Stimulated activated CD8-positive, alpha-beta memory T cell treated with anti-CD3 and anti-CD28 coated beads, Interleukin-7, amount 100 ng/mL, for 1 hour (primary cell): ENCODE measurements at places on chromosomes 16 and 17.

DNA sequence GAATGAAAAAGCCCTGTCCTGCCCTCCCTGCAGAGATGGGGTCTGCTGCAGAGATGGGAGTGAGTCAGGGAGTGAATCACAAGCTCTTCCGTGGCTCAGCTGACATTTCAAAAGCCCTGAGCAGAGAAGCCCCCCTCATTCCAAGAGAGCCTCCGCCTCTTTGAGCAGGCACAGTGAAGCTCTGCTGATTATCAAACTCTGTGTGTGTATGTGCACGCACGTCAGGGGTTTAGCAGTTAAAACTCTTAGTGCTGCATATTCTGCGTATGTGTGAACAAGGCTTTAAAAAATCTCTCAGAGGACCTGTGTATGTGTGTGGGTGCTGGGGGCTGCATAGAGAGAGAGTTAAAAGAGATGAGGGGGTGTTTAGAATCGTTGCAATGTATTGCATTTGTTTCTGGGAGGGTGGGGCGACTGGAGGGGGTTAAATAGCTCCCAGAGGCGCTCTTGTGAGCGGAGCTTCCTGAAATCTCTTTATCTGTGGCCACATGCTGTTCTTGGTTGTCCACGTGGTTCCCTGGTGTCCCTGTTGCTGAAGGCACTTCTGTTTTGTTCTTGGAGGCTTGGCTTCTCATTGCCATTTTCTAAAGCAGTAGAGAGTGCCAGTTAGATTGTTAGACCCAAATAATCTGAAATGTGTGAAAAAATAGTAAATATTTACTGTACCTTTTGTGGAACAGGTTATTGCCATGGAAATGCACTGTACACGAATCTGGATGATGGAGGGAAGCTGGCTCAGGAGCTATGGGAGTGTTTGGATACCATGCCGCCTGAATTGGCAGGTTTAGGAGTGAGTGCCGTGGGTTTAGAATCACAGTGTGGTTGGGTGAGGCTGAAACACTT lies 116.6 kb downstream of the PRKCB start:
- no peak for DNase-seq

DNA sequence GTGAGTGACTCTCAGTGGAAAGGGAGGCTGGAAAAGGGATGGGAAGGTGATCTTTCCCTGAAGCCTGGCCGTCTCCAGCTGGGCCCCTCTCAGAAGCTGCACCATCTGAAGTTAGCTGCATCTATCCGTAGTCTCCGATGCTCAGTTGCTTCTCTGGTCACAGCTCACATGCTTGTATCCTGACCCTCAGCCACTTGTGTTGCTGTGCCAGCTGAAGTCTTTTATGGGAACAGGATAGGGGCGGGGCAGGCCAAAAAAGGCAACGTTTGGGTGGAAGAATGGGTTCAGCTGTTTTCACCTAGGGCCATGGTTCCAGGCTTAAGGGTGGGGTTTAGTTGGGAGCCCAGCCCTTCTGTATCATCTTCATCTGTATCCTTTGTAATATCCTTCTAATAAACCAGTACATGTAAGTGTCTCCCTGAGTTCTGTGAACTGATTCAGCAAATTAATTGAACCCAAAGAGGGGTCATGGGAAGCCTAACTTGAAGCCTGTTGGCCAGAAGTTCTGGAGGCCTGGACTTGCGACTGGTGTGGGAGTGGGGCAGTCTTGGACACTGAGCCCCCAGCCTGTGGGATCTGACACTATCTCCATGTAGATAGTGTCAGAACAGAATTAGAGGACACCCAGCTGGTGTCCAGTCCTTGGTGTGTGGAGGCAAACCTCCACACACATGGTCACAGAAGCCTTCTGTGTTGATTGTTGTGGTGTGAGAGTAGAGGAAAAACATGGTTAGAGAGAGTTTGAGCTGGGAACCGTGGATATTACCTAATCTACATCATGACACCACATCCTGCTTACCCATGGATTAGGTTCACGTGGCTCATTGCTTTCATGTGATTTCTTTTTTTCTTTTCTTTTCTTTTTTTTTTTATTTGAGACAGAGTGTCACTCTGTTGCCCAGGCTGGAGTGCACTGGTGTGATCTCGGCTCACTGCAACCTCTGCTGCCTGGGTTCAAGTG lies 49.3 kb upstream of the FBXO47 start:
- DNase-seq = no peak

- DNase-seq = no peak
These were observed 1.9 kb downstream of the GPS2 start for GRCh38 chr17:7313088-7313889.

GRCh38 chr17:17057057-17057551 lies 14.8 kb downstream of the MPRIP start:
- no peak for DNase-seq

DNA sequence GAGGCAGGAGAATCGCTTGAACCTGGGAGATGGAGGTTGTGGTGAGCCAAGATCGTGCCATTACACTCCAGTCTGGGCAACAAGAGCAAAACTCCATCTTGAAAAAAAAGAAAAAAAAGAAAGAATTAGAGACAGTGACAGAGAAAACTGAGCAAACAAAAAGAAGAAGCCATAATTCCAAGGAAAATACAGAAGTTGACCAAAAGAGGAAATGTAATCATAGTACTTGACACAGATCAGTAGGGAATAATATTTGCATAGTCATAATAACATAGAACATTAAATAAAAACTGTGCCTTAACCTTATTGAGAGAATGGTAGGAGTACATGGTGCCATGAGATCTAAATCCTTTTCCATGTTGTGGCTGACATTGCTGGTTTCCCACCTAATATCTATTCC lies 14.7 kb upstream of the USP31 start:
- no peak for DNase-seq

GRCh38 chr16:8878523-8878911 lies 3.6 kb upstream of the LITAFD start:
- DNase-seq = no peak

GRCh38 chr17:19016297-19016696 lies 11.7 kb upstream of the FAM83G start:
- DNase-seq = no peak

DNA sequence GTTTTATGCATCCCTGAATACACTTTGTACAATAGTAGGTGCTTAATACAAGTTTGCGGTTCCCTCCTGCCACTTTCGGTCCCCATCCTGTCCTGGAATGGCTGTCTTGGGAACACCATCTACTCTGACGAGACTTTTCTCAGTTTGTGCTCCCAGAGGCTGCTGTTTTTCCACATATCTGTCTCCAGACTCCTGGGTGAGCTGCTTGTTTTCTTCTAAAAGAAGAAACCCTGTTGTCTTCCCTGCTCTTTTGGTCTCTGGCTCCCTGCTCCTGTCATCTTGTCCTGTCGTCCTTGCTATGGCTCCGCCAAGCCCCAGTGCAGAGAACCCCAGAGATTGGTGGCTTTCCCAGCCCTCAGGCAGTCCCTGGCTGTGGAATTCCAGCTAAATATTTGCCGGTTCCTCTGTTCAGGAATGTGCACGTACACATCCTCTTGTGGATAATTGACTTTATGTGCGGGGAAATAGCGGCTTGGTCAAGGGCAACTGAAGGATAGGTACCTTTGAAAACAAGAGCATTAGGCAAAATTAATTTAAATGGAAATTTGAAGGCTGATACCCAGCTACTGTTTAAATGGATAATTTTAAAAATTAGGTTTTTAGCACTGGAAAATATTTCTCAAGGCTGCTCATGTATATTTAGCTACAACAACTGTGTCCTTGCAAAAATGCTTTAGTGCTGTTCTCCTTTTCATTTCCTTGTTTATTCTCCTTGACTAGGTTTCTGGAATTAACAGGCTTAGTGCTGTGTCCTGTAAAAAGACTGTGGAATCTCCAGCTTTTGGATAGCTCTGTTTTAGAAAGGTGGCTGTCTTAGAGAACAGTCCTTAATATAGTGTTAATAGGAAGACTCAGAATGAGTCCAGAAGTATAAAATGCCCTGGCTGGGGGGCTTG lies 50.2 kb upstream of the SLC12A3 start:
- DNase-seq = no peak

- no peak for DNase-seq
These were observed 69.3 kb downstream of the ABCC1 start for GRCh38 chr16:16018705-16019104.

GRCh38 chr17:27466743-27467375 lies 10.6 kb downstream of the KSR1 start:
- no peak for DNase-seq

DNA sequence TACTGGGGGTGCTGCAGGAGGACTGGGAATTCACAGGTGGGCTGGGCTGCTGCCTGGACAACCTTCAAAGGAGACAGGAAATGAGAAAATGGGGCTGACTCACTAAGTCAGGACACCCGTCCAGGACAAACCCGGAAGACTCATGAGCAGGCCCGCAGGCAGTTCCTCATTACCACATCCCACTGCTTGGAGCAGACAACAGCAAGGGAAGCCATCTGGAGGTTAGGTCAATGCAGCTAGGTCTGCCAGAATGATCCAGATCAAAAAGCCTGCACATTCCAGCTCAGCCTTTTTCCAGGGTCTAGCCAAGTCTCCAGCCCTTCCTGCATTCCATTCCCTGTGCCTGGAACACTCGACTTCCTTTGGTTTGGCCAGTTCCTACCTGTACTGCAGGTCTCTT lies 536.5 kb upstream of the CDH11 start:
- DNase-seq = no peak

DNA sequence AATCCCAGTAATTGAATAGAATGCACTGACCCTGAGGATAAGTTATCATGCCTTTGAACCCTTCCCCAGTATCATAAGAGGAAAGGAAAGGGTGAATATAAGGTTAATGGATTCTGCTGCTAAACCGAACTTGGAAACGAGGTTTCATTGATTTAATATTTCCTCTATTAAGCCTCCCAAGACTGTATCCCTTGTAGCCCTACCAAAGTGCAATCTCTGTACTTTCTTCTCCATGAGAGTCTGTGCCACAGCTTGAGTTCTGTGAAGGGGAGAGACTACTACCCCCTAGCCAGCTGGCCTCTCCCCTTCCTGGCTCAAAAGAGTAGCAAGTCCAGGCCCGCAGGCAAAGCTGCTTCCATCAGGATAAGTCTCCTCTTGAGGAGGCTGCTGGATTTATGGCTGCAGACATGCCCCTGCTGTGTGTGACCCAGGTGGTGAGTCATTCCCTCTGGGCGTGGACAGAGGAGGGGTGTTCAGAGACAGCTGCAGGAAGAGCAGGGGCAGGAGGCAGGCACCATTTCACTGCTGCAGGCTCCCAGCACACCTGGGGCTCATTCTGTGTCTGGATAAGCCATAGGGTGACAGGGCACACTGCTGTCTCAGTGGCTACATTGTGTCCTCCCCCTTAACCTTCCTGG lies 58.4 kb downstream of the TOM1L2 start:
- no peak for DNase-seq

DNA sequence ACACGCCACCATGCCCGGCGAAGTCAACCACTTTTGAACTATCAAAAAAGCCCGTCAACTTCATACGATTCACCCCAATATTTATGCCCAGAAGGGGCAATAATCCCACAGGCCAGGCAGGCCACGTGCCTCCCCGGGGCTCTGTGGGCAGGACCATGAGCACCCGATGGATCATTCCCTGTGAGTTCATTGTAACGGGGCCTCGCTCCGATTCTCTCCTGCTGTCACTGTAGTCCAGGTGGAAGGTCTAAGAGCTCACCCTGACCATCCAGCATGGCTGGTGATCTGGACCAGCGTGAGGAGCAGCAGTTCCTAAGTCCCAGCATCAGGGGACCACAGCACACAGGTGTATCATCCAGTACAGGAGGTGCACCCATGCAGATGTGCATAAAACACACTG lies 77.5 kb upstream of the DOC2B start:
- no peak for DNase-seq

- DNase-seq = no peak
These were observed 10.3 kb downstream of the SLC47A2 start for GRCh38 chr17:19705771-19706770.

DNA sequence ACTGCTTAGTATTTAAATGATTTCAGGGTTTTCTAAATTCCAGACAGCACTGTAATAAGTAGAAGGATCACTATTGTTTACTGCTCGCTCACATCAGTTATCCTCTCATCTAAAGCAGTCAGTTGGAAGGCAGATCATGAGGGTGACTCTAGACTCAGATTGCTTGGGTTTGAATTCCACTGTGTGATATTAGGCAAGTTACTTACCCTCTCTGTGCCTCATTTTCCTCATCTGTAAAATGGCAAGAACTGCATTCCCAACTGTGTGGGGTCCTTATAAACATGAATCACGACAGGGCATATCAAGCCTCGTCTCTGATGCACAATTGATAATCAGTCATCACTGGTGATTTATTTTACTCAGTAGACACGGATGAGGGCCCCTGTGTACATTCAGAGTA lies 15.1 kb downstream of the CLUAP1 start:
- no peak for DNase-seq
